ENCODE measurements at places on chromosomes 7 and 10.

DNA sequence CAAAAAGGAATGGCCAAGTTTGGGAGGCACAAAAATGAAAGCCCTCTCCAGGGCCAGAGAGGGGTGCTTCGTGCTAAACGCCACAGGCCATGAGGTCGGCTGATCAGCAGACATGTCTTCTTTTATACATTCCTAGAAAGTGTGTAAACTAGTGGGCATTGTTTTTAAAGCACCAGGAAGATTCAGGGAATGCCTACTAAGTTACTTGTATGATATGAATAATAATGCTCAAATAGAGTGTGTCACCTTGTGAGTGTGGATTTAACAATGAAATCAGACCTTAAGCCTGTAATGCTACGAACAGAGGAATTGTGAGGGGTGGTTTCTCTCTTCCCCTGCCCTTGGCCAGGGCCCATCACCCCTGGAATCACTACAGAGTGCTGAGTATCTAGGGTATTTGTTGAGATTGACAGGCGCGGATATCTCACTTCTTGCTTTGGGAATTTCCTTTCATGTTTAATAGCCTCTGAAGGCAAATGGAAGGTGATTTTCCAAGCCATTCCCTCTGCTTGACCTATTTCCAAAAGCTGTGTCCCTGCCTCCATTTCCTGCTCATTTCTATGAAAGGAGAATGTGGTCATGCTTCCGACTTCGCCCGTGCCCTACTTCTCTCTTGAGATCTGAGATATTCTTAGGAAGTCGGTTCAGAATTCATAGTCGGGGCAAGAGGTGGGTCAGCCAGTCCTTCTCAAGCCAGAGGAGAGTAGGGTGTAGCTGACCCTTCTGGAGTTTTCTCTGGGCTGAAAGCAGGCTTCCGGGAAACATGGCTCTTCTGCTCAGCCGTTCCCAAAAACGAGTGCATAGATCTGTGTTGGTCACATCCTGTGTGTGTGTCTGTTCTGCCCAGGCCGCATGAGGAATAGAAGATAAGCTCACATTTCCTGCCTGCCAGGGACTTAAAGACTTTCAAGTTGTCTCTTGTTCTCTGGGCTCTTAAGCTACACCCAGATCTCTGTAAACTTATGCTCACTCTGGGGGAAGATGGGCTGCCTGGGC lies 167.8 kb upstream of the ITGB1 start:
- DNase-seq: peak; percentile 49

GRCh38 chr10:1847361-1847760 lies 110.0 kb upstream of the ADARB2 start:
- DNase-seq: no peak

DNA sequence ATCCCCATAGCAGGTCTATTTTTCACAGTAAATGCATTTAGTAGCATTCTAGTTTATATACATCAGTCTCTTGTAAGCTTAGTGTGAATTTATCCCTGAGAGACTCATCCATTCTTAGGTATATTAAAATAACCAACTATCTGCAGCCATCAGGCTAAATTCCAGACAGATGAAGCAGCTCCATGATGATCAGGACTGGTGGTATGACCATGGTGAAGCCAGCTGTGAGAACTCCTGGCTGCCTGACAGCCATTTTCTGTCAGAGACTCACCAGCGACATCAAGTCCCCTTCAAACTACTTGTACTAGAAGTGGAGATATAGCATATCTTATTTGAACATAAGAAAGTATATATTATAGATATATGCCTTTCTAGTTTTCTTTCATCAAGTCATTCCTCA lies 70.3 kb upstream of the GSDME start:
- DNase-seq: peak; percentile 86

DNA sequence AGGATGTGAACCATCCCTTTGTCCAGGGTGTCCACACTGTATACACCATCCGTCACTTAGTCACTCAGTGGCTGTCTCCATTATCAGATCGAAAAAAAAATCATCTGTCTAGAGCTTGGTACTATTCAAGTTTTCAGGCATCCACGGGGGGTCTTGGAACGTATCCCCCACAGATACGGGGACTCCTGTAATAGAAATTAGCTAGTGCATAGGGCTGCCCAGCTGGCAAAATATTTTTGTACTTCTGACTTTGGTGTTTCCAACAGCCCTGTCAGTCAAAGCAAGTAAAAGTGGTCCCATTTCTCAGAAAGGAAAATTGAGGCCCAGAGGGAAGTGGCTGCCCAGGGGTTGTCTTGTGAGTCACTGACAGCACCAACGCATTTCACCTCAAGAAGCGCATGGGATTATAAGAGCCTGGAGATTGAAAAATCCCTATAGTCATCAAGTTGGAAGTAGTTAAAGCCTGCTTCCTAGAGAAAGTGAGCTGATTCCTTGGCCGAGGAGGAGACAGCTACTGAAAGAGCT lies 52.1 kb upstream of the SLC29A3 start:
- DNase-seq: no peak

DNA sequence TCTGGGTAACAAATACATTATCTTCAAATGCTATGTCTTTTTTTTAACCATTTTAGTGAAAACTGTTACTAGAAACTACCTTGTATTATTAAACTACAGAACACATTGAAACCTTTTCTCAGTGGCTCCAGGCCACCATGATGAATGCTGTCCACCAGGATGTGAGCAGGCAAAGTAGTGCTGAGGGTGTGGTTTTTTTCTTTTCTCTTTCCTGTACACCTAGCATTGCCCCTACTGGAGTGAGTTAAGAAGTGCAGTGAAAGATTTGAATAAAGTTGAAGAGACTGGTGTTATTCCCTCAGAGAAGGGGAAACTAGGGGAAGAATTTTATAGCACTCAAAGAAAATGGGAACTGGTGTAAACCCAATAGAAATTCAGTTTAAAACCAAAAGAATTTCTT lies 120.0 kb upstream of the SAMD8 start:
- peak; percentile 27 for DNase-seq

DNA sequence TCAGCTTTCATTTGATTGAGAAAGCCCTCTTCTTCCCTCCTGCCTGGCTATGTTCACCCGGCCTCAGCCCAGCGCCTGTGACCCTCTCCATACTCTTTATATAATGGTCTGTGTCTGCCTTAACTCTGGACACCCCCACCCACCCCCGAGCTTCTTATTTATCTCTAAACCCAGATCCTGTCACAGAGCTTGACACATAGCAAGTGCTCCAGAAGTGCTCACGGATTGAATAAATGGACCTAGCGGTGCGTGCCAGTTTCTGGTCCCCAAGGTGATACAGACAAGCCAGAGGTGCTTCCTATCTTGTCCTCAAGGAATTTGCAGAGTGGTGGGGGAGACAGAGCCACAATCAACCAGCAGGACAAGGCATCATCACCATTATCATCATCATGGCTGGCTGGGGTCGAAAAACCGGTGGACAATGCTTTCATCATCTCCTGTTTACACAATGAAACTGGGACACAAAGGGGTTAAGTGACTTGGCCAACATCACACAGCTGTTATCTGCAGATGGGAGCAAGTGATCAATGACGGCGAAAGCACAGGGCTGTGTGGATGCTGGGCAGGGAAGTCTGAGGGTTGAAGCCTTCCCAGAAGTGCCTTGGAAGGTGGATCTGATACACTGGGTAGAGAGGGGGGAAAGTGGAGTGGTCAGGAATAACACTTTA lies 2.2 kb upstream of the LOXL4 start:
- DNase-seq: no peak

DNA sequence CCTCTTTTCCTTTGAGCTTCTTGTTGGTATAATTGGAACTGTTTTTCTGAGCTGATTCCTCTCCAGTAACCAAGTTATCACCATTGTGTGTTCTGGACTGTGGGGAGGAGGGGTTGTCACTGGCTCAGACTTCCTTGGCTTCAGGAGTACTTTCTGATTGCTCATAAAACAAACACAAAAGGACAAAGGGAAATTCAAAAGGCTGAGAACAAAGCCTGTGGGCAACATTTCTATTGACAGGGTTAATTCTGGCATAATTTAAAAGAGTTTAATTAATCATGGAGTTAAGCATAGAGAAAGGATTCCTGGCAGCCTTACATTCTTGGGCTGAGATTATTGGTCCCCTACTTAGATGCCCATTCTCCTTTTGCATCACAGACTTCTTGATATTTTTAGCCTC lies 222.9 kb upstream of the KMT2E start:
- peak; percentile 49 for DNase-seq

- no peak for DNase-seq
Observed at GRCh38 chr7:115252461-115252860, 330.6 kb downstream of the MDFIC start.

- no peak for DNase-seq
Observed at GRCh38 chr7:94061326-94061725, 57.2 kb upstream of the BET1 start.

- DNase-seq: no peak
Observed at GRCh38 chr7:74371381-74372341, 82.0 kb upstream of the GTF2IRD1 start.

DNA sequence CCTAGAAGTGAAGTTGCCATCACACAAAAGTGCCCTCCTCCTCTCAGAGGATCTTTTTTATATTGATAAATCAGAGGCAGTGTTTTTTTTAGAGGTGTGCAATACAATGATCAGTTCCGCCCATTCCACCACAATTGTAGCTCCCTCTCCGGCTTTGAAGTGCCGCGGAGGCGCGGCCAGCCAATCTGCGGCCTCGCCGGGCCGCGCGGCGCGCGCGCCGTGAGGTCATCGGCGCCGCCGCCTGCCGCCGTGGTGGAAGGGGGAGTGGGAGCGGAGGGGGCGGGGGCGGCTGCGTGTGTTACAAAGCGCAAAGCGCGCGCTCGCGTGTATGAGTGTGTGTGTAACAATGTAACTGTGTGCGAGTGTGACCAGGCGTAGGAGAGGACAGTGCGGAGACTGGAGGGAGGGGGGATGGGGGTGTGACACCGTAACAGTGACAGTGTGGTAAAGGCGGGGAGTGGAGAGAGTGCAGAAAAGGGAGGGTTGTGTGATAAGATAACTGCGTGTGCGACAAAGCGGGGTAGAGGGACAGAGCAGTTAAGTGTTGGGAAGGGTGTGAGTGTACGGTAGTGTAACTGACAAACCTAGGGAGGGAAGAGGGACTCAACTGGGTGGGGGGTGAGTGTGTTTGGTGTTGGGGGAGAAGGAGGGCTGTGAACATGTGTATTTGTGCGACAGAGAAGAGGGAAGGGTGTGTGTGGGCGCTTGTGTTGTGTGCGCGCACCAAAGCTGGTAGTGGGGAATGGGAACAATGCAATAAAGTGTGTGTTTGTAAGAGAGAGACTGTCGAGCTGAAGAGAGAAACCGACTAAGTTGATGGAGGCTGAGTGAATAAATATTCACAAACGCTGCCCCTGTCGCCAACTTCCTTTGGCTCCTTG lies at the start of gene SP8:
SP8 (minus strand) TSS at position 108 of the 881 bp plus-strand sequence; CDS start at position 20, 88 bp downstream.
- no peak for DNase-seq

- peak; percentile 44 for DNase-seq
Observed at GRCh38 chr10:67790534-67791408, 47.2 kb downstream of the DNAJC12 start.

DNA sequence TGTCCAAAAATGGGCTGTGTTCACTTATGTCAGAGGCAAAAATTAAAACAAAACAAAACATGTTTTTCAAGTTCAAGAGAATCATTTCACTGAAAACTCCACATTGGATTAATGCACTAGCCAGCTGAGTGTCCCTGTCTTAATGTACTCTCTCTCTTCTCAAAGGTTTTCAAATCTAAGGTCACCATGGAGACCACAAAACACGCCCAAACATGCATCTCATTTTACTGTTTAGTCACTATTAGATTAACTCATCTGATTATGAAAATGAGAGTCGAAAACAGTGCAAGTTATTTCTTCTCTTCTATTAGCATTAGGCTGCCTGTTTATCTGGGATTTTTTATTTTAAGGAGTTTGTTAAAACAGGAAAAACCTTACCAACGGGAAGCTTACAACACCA lies 70.8 kb upstream of the ASAH2 start:
- DNase-seq: peak; percentile 50

DNA sequence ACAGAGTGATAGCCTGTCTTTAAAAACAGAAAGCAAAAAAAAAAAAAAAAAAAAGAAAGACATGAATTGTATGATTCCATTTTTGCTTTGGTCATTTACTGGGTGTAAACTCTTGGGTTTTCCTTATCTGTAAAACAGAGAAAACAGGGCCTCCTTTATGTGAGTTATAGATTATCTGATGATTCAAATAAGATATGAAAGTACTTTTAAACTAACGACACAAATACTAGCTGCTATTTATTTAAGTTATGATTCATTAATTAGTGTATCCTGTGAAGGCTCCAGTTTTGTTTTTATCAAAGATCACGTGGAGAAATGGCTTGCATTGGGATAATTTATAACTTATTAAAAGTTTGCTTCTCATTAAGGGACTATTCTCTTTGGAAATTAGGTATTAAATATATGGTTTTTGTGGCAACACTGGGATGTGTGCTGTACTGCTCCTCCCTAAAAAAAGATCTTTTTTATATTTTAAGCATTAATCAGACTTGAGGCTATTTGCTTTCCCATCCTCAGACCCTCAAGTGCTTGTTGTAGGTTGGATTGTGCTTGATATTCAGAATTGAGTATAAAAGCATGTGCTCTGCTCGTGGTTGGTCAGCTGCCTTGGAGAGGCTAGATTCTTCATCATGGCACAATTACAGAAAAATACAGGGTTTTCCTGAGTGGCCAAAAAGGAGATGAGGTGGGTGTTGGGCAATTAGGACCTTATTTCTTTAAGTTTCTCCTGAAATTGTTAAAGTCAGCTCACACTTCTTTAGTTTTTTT lies 39.9 kb downstream of the NRG3 start:
- no peak for DNase-seq

DNA sequence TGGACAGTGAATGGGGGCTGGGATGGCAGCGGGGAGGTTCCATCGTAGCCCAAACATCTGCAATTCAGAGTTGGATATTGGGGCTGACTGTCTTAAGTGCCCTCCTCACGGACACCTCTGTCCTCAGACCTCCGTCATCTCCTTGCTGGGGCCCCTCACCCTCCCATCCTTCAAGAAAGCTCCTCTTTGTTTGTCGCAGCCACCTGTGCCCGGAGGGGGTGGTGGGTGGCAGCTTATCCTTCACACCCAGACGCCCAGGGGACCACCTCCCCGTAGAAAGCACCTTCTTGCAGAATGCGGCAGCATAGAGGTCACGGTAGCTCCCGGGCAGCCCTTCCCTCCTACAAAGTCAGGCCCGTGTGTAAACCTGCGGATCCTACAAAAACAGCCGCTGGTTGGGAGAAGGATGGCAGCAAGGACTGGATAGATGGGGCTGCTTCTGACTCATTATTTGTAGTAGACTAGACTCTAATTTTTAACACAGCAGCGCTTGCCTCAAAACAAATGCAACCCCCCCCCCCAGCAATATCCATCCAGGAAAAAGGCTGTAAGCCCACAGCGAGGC lies 1.3 kb upstream of the PTPRN2 start:
- no peak for DNase-seq

DNA sequence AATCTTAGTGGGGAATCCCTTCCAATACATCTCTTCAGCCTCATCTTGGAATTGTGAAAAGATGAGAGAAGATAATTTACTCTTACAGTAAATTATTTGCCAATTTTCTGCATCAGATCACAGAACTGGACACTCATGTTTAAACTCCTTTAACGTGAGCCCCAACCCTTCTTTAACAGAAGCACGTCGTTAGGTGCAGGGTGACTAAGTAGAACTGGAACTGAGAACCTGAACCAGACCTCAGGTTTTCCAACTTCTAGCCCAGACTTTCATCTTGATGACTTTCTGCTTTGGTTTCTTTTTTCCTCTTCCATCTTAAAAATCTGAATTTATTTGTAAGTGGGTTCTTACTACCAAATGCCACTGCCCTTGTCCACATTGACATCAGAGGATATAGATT lies 57.2 kb upstream of the LYZL2 start:
- DNase-seq: no peak
